CD4-positive, alpha-beta T cell treated with Interleukin-6 for 4 hours (primary cell): ENCODE measurements at places on chromosomes 6 and 20.

DNA sequence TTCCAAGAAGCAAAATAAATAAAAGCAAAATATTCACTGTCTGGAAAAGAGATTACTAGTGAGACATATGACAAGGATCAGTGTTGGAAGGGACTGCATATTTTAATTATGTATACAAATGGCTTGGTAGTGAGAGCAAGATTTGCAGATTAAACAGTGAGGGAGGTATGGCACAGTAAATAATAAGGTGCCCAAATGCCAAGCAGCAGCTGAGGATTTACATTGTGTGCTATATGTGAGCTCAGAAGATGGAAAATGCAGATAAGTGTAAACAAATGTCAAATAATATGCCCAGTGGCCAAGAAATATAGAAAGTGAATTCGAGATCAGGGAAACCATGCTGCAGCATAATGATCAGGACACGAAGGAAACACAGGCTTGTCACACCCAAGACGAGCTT is 173.8 kb upstream of the NRSN1 start:
- no peak for DNase-seq

DNA sequence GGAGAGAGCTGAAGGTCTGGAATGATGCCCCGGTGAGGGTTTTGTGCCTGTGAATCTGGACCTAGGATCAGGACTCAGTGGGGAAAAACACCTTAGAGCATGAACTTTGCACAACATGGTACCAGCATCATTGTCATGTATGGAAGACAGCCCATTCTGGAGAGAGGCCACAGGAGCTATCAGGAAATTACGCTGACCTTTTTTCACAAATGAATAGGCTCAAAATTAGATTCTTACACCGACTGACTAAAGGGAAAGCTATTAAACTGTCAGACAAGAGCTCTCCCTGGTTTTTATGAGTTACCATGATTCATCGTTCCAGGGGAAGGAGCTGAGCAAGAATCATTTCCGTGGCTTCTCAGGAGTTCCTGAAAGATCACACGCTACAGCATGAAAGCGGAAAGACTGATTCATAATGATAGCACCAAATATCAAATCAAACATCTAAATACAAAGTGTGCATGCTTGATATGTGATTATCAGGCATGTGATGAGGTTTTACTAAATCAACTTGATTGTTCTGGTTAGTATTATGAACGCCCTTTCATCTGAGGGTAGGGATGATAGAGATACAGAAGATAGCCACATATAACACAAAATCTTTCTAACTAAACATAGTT is 224.9 kb upstream of the SMLR1 start:
- peak; percentile 35 for DNase-seq

GRCh38 chr20:50870561-50871161 is 60.6 kb downstream of the ADNP start:
- DNase-seq, result no peak

DNA sequence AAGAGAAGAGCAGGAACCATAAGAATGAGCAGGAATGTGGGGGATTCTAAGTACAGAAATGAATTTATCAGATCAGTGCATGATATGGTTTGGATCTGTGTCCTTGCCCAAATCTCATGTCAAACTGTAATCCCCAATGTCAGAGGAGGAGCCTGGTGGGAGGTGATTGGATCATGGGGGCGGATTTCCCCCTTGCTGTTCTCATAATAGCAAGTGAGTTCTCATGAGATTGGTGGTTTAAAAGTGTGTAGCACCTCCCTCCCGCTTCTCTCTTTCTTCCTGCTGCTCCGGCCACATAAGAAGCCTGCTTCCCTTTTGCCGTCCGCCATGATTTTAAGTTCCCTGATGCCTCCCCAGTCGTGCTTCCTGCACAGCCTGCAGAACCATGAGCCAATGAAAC is 49.2 kb downstream of the KHDC1L start:
- DNase-seq, result no peak

- no peak for DNase-seq
Measured at GRCh38 chr6:152136449-152136825, 329.0 kb downstream of the ESR1 start.
